HAP-1 (cell line): ENCODE measurements at places on chromosomes 7 and 10.
A peak's percentile ranks its signal among the peaks of the same experiment; 100 is the strongest.

DNA sequence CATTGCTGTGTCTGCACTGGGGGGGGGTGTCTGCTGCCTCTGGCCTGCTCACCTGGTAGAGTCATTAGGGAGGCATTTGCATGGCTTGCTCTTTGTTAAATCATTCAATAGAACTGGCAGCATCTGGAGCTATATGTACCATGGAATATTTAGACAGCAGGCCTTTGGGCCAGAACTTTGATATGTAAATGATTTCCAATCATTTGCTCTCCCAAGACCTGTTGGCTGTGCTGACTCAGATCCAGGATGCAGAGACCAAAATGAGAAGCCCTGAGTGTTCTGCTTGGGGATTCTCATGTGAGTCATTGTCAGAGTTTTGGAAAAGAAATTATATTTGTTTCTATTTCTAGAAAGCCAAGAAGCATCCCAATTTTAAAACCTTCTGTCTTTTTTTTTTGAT lies 257.6 kb upstream of the IGFBP3 start:
- DNase-seq: no peak

- no peak for DNase-seq
Observed at GRCh38 chr7:120553491-120553890, 280.5 kb downstream of the KCND2 start.

- no peak for DNase-seq
Observed at GRCh38 chr10:5565671-5566581, 41.2 kb downstream of the CALML3 start.

DNA sequence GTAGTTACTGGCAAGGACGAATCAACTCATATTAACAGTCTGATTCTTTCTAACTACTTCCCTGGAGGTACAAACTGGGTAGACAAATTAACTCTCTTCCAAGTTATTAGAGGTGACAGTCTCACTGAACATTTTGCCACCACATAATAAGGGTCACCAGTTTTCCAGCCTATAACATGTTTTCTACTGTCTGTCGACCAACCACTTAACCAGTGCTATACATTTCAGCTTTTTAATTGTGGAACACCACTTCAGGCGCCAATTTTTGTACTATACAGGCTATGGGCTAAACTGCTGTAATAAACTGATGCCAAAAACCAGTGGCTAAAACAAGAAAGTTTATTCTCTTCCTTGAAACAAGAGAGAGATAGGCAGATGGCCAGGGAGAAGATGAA lies 13.3 kb downstream of the ZNF438 start:
- no peak for DNase-seq

DNA sequence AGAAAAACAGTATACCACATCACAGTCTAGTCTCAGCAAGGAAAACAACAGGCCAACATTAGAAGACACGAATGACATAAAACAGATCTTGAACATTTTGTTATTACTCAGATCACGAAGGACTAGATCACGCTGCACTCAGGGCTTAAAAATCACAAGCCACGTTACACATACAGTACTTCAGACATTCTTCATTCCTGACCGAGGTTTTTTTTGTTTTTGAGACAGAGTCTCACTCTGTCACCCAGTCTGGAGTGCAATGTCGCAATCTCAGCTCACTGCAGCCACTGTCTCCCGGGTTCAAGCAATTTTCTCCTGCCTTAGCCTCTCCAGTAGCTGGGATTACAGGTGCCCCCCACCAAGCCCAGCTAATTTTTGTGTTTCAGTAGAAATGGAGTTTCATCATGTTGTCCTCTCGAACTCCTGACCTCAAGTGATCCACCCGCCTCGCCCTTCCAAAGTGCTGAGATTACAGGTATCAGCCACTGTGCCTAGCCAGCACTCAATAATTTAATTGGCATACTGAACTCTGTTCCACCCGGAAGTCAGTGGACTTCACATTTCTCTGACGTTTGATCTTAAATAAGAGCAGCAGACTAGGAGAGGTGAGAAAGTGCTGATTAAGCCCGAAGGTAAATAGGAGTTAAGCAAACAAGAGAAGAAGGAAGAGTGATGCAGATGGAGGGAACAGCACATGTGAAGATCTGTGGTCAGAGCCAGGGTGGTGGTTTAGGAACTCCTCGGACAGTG lies 3.5 kb downstream of the AIMP2 start:
- DNase-seq: no peak

DNA sequence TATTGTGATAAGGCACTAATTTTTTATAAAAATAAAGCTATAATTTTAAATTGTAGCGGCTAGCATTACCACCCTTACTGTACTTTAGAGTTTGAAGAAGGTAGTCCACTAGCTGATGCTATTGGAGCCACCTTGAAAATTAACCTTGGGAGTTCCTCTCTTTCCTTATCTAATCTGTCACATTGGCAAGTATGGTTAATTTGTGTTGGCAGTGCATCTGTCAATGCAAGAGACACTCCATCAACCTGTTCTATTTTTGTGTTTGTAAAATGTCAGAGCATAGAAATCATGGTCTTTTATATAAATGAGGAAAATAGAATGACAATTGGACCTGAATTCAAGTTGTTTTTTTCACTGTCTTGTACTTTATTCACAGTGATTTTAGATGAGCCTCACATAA lies 20.5 kb downstream of the GLCCI1 start:
- DNase-seq: no peak

GRCh38 chr10:88065383-88066049 lies 202.1 kb downstream of the PTEN start:
- no peak for DNase-seq

- no peak for DNase-seq
Observed at GRCh38 chr7:25073451-25073850, 51.6 kb downstream of the CYCS start.

DNA sequence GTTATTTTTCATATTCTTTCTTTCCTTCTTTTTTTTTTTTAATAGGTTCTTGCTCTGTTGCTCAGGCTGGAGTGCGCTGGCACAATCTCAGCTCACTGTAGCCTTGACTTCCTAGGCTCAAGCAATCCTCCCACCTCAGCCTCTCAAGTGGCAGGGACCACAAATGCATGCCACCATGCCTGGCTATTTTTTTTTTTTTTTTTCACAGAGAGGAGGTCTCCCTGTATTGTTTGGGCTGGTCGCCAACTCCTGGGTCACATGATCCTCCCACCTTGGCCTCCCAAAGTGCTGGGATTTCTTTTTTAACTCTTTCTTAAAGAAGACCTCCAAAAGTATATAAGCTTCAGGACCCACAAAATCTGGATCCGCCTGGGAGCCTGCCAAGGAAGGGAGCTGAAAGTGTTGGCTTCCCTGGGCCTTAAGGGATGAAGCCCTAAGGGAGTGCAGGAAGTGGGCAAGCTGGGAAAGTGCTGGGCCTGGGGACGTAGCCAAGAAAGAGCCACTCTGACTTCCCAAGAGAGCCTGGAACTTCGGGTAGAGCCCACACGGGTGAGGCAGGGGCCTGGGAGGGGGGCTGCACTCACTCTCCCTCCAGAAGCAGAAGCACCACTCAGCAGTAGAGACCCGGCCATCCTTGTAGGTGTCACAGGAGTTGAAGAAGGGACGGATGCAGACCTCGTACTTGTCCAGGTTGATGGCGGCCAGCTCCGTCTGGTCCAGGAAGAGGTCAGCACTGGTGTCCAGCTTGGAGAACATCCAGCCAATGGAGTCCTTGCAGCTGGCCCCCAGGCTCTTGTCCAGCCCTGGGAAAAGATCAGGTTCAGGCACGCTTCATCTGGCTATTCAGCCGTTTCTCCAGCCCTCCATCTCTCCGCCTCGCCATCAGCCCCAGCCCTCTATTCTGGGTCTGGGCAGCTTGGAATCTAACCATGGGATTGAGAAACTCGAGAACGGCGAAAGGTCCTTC lies 21.8 kb downstream of the SPOCK2 start:
- no peak for DNase-seq

DNA sequence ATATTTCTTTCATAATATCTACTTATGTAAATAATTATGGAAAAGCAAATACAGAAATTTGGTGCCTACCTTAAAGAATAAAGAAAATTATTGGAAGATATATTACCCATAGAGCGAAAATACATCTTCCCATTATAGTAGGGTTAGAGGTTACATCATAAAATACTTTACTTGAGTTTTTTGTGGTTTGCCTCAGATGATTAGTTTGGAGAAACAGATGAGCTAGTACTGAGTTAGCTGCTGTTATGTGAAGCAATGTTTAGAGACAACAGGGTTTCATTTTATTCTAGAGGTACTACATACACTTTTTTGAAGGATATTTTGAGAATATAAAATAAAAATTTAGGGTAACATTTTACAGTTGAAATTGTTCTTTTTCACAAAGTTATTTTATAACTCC lies 2.9 kb upstream of the MLLT10 start:
- DNase-seq: peak; percentile 42

GRCh38 chr10:131786756-131787605 lies 113.8 kb upstream of the PPP2R2D start:
- DNase-seq: peak; percentile 64

DNA sequence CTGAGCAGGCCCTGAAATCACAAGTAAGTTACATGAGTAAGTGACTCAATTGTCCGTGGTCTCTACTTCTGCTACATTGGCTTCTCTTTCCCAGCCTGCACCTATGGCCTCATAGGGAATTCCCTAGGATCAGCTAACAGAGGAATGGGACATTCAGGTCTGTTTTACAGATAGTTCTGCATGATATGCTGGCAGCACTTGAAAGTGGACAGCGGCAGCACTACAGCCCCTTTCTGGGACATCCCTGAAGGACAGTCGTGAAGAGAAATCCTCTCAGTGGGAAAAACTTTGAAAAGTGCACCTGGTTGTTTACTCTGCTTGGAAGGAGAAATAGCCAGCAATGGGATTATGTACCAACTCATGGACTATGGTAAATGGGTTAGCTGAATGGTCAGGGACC lies 293.1 kb upstream of the CACNA2D1 start:
- no peak for DNase-seq

GRCh38 chr7:71477441-71477840 lies 345.5 kb downstream of the GALNT17 start:
- DNase-seq: no peak

DNA sequence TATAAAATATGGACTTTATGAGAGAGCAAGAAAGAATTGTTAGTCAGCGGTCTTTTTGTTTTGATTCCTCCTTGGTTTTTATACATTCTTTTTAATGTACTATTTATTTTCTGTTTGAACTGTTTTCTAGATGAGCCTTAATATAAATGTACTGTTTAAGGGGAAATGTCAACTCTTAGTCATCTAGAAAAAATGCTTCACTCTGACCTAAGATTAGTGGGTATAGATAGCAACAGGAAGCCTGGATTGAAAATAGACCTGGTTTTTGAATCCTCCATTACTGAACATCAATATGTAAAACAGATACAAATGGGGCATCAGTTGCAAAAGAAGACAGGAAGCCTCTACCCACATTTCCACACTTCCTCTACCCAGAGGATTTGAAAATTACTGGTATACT lies 87.8 kb downstream of the CHRM2 start:
- DNase-seq: no peak

DNA sequence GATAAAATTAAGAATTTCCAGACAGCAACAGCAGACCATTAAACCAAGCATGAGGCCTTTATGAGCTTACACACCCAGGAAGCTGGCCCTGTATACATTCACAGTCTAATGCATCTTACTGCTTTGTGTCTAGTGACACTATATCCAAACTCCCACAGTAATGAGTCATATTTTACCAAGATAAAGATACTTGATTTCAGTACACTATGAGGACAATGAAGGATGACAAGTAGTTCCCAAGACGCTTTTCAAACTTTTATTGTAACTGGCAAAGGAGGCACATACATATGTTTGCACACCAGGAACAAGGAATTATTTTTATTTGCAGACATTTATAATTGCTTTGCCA lies 148.0 kb downstream of the TSPAN12 start:
- DNase-seq: peak; percentile 71

GRCh38 chr7:41107330-41107937 lies 595.5 kb downstream of the INHBA start:
- DNase-seq: no peak

DNA sequence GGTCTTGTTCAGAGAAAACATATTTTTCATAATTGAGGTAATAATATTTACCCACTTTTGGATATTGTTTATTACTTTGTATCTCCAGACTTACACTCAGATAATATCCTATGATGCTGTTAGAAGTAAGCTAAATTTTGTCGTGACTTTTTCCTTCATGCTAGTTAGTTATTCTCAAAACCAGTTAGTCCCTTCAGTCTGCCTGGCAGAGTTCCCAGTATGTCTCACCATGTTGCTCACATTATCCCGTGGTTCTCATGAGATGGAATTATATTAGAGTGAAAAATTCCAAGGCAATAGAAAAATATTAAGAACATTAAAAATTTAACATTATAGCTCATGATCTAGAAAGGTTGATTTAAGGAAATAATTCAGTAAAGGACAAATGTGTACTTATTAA lies 81.5 kb upstream of the SMIM30 start:
- DNase-seq: no peak

DNA sequence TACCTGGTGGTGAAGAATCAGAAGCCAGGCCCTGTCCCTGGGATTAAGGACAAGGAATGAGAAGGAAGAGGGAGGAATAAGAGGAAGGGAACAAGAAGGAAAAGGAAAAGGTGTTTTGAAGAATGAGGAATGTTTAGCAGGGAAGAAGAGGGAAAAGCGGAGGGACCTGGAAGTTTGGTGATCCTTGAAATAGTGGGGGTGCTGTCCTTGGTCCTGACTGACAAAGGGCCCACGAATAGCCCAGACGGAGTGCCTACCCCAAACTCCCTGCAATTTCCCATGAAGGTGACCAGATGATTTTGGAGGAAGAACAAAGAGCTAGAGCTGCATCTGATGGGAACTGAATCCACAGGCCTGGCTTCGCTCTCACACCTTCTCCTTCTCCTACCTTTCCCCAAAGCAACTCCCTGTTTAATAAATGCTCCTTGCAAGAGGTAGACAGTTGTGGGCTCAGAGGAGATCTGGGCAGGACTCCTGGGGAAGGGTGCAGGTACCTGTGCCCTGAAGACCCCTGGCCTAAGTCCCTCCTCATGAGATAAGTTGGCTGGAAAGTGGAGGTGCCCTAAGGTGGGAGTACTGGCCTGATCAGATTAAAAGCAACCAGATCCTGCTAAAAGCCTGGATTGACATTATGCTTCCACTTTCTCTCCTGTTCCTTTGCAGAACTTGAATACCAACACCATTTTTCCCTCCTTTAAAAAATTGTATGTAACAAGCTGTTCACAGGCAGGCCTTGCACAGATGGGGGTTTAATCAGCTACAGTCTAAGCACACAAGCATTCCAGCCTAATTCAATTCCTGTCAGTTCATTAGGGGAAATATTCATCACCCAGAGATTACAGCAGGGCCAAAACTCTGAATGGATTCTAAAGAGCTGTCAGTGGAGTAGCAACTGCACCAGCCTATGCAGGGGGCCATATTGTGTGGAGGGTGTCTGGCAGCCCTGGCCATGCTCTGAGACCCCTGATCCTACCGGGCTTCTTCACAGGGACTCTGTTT lies 19.4 kb downstream of the KAZALD1 start:
- DNase-seq: peak; percentile 66

DNA sequence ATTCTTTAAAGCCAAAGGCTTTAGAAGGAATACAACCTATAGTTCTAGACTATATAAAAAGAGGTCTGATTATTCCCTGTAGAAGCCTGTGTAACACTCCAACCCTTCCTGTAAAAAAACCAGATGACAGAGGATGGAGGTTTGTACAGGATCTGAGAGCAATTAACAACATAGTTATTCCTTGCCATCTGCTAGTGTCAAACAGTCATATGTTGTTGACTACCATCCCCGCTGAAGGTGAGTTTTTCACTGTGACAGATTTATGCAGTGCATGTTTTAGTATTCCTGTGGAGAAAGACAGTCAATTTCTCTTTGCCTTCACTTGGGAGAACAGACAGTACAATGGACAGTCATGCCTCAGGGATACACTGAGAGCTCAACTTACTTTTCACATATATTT lies 19.0 kb upstream of the SLC26A4 start:
- DNase-seq: no peak
